Activated T-cell treated with anti-CD3 and anti-CD28 coated beads, Interleukin-2, amount 50 U/mL, for 24 hours (primary cell): ENCODE measurements at places on chromosomes 1 and 21.

GRCh38 chr1:171507435-171507834 lies 22.1 kb downstream of the PRRC2C start:
- no peak for DNase-seq

GRCh38 chr1:22805672-22806038 lies 95.0 kb downstream of the EPHB2 start:
- DNase-seq = no peak

GRCh38 chr1:50412813-50413476 lies 10.3 kb downstream of the DMRTA2 start:
- DNase-seq = no peak

- DNase-seq = no peak
These were observed 6.3 kb downstream of the BTG2 start for GRCh38 chr1:203311368-203312301.

GRCh38 chr1:162040657-162041056 lies 17.0 kb upstream of the OLFML2B start:
- DNase-seq = no peak

- no peak for DNase-seq
These were observed 171.5 kb upstream of the TMEM51 start for GRCh38 chr1:14982029-14982428.

DNA sequence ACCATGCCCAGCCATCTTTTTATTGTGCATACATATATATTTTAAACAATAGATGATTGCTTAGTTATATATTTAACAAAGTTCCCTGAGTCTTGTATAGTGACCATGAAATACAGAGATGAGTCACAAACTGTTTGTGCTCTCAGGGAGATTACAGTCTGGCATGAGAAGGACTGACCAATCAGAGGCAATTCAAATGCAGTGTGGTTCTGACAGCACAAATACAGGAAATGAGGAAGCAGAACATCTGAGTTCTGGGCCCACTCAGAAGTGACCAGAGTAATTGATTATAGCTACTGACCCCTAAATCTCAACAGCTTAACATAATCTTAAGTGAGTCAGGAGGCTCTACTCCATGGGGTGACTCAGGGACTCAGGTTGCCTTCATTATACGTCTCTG lies 534.5 kb downstream of the OMA1 start:
- DNase-seq = no peak

DNA sequence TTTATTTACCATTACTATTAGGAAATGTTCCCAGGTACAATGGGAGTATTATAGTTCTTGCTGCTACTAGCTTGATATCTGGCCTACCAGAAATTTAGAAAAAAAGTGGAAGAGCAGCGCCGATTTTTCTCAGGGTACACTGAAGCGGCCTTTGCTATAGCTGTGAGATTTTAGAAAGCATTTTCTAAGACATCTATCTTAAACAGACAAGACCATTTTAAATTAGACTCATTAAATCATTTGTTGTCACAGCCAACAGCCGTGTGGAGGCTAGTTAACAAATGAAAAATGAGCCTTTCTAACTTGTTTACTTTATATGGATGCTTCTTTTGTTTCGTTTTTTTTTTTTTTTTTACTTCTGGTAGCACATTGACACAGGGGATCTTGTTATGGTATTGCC lies 183.2 kb upstream of the ZRANB2 start:
- DNase-seq = no peak

DNA sequence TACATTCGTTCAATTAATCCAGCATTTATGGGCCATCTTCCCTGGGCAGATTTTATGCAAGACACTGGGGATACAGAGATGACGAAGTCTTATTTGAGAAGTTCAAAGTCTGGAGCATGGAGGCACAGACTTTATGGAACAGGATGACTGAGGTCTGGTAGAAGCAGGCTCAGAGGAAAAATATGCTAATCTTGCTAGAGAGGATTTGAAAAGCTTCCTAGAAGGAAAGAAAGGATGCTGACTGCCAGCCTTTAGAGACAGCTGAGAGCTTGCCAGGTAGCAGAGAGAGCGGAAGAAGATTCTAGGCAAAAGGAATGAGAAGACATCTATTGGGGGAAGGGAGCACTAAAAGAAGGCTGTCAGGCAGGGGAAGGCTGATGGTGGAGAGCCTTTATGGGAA lies 75.5 kb upstream of the ATP5PO start:
- DNase-seq = no peak

DNA sequence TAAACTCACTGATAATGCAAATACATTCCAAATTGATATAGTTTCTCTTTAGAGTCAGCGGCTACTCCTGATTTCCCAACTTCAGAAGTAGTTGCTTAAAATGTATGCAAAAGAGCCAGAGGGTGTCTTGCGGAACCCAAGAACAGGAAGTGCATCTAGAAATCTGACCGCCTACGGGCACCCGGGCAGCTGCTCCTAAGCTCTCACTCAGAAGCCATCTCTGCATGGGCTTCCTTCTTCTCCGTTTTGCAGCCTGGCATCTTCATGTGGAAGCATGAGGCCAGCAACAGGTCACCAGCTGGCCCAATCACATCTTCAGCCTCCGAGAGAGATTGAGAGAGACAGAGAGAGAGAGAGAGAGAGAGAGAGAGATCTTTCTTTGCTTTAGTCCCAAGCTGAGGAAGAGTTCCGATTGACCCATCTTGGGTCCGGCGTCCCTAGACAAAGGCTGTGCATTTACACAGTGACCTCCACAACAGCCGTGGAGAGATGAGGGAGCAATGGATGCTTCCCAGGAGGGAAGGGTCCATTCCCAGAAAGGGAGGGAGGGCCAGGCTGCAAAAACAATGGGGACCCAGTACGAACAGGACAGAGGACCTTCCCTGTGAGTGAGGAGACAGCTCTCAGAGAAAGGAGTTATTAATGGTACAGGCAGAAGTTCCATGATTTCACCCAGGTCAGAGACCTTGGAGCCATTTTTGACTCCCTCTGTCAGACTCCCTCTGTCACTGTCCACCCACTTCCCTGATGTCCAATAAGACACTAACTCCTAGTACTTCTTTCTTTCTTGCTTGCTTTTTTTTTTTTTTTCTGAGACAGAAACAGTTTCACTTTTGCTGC lies 28.2 kb upstream of the SLC30A1 start:
- DNase-seq = peak; percentile 41

DNA sequence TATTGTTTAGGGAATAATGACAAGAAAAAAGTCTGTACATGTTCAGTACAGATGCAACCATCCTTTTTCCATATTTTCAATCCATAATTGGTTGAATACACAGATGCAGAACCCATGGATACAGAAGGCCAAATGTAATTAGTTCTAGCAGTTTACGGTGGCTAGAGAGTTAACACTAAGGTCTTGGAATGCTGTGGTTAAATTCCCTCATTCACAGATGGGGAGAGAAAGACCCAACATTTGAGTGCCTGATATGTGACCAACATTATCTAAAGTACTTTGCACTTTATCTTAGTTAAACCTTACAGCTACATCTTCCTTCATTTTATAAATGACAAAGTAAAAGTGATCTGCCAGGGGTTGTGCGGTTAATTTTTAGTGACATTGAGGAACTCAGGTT lies 5.3 kb downstream of the SCMH1 start:
- no peak for DNase-seq

- peak; percentile 14 for DNase-seq
These were observed 3.3 kb upstream of the KISS1 start for GRCh38 chr1:204199579-204199978.

DNA sequence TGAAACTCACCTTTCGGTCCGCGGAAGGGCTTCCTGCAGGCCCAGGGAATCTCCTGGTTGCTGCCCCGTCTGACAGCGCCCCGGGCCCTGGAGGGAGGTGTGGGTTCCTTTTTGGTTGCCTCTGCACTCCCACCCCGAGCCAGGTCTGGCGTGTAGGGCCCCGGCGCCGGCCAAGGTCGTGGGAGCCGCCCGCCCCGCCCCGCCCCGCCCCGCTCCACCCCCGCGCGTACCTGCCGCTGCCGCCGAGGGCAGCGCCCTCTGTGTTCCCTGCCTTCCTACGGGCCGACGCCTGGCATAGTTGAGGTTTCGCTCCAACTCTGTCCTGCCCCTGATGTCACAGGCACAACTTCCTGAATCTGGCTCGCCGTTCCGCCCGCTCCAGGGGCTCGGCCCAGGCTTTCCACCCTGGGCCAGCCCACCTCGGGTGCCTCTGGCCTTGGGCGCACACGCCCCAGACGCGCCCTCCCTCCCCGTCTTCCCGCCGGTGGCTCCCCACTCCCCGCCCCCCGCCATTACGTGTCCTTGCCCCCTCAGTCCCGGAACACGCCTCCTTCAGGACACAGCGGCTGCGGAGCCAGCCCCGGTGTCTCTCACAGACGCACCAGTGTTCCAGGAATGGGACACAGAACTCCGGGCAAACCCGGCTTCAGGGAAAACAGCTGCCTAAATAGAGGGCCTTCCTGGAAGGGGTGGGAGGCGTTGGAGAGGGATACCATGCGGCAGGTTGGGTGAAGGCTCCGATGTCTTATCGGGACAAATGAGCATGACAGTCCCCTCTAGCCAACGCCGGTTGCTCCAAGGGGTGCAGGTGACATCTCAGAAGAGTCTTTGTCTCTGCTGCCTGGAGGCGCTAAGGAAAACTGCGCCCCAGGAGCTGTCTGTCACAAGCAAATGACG lies at the start of gene KIAA0040:
TSS of gene KIAA0040 (minus strand) at position 147 of the 897 bp plus-strand sequence. CDS start 31,763 bp downstream, outside the sequence.
- peak; percentile 83 for DNase-seq

DNA sequence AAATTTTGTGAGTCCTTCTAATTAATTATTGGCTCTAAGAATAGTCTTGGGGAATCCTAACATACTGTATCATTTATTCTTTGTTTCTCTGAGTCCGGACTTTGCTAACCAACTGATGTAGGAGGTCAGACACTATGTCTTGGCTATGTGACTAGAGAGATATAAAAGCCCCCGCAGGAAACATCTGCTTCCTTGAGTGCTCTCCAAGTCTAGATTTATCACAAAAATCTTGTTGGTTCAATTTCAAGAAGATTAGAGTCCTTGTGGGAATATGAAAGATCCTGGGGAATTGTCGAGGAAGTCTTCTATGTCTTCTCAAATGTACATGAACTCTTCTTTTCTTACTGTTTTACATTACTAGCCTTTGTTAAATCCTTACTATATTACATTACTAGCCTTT lies 1712.5 kb downstream of the NCAM2 start:
- no peak for DNase-seq

DNA sequence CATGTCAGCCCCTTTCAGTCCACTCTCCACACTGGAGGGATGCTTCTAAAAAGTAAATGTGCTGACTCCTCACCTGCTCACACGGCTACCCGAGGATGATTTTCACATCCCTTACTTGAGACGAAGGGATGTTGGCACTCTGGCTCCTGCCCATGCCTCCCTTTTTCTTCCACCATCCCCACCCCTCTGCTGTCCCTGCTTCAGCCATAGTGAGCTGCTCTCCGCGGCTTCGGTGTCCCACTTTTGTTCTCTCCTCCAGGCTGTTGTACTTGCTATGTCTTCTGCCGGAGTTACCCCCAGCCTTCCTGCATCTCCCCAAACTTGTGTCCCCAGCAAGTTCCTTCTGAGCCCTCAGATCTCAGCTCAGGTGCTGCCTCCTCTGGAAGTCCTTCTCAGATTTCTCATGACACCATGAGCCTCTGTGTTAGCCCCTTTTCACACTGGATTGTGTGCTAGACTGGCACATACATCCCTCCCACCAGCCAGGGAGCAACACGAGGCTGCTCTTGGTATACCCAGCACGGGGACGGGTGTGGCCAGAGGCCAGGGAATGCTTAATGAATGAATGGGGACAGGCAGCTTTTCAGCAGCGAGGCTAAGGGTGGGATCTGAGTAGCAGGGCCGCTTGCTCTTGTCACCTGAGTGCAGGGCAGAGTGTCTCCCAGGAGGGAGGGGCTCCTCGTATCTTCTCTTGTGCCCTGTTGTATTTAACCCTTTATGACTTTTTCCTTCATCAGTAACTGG lies 1.3 kb downstream of the ACOT11 start:
- DNase-seq = no peak

DNA sequence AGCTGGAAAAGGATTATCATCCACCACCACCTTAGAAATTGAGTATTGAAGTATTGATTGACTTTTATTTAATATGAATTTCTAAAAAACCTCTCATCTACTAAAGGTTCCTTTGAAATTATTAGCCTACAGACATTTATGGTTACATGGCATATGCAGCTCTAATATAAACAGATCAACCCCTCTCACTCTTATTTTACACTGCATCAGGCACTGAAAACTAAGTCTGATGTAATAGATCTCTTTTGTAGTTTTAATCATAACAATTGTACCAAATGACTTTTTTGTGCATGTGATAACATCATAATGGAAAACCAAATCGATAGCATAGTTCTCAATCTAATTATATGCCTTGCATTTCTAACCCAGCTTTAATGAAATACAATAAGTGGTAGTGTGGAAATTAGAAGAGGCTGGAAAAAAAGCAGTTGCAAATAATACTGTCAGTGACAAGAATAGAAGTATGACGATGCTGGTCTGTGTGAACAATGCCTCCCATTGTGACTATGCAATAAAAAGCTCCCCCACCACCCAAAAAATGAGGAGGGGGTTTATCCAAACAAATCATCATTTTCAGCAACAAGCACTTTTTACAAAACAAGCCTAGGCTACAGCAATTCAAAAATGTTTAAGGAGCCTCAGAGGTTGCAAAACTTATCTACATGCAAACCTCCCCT lies 426.5 kb upstream of the NFIA start:
- no peak for DNase-seq

DNA sequence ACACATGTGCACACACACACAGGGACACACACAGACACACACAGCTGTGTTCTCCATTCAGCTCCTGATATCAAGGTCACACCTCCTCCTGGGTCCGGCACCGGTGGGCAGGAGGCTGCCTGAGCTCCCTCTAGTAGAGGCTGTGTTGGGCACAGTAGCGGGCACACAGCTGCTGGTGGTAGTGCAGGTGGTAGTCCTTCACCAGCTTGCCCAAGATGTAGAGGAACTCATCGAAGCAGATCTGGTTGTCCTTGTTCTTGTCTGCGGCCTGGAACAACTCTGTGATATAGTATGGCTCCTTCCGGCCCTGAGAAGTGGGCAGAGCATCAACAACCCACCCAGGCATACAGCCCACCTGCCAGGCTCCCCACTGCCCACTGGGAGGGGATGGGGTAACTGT lies 5.6 kb upstream of the S100A8 start:
- DNase-seq = no peak

GRCh38 chr1:16198444-16199156 lies 13.9 kb downstream of the ARHGEF19 start:
- DNase-seq = no peak

- no peak for DNase-seq
These were observed 196.7 kb upstream of the VAMP3 start for GRCh38 chr1:7574121-7575040.

GRCh38 chr1:185338719-185339622 lies 21.9 kb upstream of the IVNS1ABP start:
- DNase-seq = peak; percentile 37

GRCh38 chr1:32612189-32612881 lies 38.0 kb downstream of the ZBTB8OS start:
- peak; percentile 61 for DNase-seq

GRCh38 chr1:157218671-157219070 lies 80.5 kb upstream of the ETV3 start:
- no peak for DNase-seq

GRCh38 chr21:17611414-17612022 lies 1.2 kb downstream of the BTG3 start:
- DNase-seq = peak; percentile 82
